ENCODE measurements at places on chromosomes 13 and 19. TPM values are rescaled to one million over a fixed set of nuclear protein-coding genes. Genes with fewer than 3 reads are reported as not detected.

Gene CDX2
- polyA plus RNA-seq = not detected

Gene LAMP1
- polyA plus RNA-seq = 154 TPM

- no peak overlapping the region for H3K27ac ChIP-seq
- H3K4me1 ChIP-seq = no peaks in the 10 kb centered on the region
- no peaks in the 10 kb centered on the region for H3K36me3 ChIP-seq
- no peak overlapping the region for H3K4me3 ChIP-seq
- H3K27me3 ChIP-seq = no peaks in the 10 kb centered on the region
Observed at GRCh38 chr13:93080587-93080986, 146.0 kb upstream of the GPC6 start.

DNA sequence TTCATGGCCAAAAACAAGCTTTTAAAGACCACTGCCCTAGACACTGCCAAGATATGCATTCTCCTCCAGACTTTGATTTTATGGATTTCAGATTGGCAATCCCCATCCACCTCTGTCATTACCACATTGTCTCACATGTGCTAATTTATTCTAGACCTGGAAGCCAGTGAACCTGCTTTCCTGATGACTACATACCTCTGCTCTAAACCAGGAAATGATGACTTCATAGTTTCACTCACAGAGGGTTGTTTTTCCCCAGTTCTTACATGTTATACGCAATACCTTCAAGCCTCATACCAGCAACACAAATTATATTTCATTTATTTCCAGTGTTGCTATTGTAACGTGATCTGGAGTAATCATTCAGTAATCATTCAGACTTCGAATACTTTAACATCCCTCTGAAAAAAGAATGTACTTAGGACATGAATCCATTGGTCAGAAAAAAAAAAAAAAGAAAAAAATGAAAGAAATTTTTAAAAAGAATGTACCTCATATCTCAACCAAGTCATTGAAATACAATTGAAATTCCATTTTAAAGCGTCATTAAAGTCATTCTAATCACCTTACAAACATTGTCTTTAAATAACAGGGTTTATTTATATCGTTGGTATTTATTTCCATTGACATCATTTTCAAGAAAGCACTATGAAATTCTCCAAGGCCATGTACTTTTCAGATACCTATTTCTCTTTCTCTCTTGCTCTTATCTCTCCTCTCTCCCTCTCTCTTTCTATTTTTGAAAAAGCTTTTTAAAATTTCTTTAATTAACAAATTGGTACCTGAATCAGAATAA is 33.4 kb upstream of the KLF5 start:
- H3K4me3 ChIP-seq = no peak overlapping the region
- H3K36me3 ChIP-seq = no peaks in the 10 kb centered on the region
- H3K27me3 ChIP-seq = no peaks in the 10 kb centered on the region
- no peak overlapping the region for H3K27ac ChIP-seq
- H3K4me1 ChIP-seq = no peaks in the 10 kb centered on the region

GRCh38 chr13:113926301-113926761 is 47.5 kb downstream of the C13orf46 start:
- H3K27me3 ChIP-seq = no peaks in the 10 kb centered on the region
- no peak for DNase-seq
- no peak overlapping the region for H3K27ac ChIP-seq

DNA sequence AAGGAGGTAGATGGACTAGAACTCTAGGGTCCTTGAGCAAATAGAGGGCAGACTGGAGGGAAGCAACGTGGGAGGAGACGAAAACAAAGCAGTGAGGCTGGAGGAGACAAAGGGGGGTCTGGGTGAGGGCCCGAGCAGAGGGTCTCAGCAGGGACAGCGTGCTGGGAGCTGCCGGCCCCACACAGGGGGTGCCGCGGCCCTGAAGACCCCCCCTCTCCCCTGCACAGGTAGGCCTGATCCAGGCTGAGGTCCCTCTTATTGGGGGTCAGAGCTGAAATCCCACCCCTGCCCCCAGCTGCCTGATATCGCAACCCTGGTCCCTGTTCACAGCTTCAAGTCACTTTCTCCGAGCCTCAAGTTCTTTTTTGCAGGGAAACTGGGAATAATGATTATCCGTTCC is 8.7 kb downstream of the EPS8L1 start:
- no peak overlapping the region for H3K27ac ChIP-seq
- no peak for DNase-seq
- H3K4me3 ChIP-seq = no peak overlapping the region
- peaks cover 2% of the 10 kb centered on the region for H3K36me3 ChIP-seq

- H3K27ac ChIP-seq = no peak overlapping the region
- no peak for DNase-seq
- no peaks in the 10 kb centered on the region for H3K27me3 ChIP-seq
- H3K4me1 ChIP-seq = no peaks in the 10 kb centered on the region
- H3K36me3 ChIP-seq = no peaks in the 10 kb centered on the region
Observed at GRCh38 chr19:28898249-28898648, 314.7 kb downstream of the UQCRFS1 start.
